Left lobe of liver (tissue), 2 donors: ENCODE measurements at places on chromosomes 3 and 15.

DNA sequence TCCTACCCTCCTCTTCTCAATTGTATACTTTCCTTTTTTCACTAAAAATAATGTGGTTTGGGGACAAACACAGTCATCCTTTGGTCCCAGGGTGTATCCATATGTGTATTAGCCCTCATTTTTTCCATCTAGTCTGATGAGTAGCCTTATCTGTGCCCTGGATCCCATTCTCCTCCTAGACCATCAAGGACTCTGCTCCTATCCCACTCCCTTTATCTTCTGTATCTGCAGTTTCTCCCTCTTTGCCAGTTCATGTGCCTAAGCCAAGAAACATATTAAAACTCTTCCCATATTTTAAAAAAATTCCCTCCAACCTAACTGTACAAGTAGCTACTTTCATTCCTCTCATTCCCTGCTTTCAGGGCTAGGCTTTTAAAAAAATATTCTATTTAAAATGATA is 25.2 kb downstream of the CCDC14 start:
- no peak for DNase-seq

- DNase-seq: no peak
These were observed 317.7 kb upstream of the TLE3 start for GRCh38 chr15:70415398-70415797.

- no peak for DNase-seq
These were observed 61.4 kb downstream of the BFSP2 start for GRCh38 chr3:133461291-133461690.

DNA sequence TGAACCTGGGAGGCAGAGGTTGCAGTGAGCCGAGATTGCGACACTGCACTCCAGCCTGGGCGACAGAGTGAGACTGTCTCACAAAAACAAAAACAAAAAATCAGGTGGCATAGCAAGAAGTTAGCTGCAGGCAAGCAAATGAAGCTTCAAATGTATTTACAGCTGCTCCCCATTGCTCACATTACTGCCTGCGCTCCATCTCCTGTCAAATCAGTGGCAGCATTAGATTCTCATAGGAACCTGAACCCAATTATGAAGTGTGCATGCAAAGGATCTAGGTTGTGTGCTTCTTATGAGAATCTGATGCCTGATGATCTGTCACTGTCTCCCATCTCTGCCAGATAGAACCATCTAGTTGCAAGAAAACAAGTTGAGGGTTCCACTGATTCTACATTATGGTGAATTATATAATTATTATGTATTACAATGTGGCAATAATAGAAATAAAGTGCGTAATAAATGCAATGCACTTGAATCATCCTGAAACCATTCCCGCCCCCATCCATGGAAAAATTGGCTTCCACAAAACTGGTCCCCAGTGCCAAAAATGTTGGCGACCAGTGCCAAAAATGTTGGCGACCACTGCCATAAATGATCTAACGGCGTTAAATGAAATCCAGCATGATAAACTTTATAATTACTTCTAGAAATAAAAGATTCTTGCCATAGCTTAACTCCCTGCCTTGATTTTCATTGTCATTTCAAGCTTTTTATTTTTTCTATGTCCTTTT is 616.7 kb upstream of the NAALADL2 start:
- no peak for DNase-seq

- no peak for DNase-seq
These were observed 90.5 kb downstream of the LPP start for GRCh38 chr3:188244395-188244861.

GRCh38 chr15:27956285-27956684 is 142.8 kb downstream of the OCA2 start:
- no peak for DNase-seq
